ENCODE measurements at places on chromosomes 4 and X.

DNA sequence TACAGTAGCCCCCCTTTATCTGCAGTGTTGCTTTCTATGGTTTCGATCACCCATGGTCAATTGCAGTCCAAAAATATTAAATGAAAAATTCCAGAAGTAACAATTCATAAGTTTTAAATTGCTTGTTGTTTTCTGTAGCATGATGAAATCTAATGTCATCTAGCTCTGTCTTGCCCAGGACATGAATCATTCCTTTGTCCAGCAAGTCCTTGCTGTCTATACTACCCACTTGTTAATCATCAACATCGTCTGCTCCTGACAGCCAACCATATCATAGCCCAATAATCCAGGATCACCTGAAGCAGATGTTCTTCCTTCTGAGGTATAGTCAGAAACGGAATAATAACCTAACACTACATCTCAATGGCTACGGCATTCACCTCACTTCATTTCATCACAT lies 79.8 kb downstream of the ADAMTS3 start:
- DNase-seq, result no peak

DNA sequence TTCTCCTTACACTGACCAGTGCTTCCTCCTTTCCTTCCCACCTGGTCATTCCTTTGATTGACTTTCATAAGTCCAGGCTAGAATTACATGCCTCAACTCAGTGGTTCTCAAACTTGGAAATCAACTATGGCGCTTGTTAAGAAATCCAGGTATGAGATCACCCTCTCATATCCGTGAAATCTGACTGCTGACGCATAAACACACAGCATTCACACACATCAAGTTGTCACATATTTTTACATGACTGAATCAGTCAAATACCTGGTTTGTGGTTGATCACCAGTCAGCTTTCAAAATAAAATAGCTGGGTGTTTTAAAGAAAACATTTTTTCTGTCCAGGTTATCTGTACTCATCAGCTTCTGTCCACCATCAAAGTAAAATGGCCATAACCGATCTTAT lies 433.5 kb downstream of the AFF2 start:
- DNase-seq, result no peak

GRCh38 chrX:13491061-13491460 lies 78.3 kb upstream of the EGFL6 start:
- no peak for DNase-seq

GRCh38 chr4:174154215-174154854 lies 129.1 kb downstream of the FBXO8 start:
- no peak for DNase-seq

DNA sequence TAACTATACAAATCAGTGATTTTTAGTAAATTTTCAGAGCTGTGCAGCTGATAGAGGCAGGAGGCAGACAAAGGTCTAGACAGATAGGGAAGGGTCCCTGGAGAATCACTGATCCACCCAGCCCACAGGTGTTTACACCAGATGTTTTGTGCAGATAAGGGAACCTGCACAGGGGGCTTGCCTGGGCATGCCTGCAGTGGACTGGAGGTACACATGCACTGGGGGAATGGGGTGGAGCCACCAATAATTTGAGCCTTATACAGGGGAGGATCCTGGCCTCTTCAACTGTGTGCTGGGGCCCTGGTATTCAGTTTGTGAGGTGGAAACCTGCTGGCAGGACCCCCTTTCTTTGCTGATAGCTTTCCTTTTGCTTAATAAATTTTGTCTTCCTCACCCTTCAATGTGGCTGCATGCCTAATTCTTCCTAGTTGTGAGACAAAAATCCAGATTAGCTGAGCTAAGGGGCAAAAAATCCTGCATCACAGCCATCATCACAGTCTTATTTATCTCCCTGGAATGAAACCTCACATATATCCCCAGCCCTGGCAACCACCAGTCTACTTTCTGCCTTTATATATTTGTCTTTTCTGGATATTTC lies 102.8 kb downstream of the KDM6A start:
- DNase-seq, result no peak

DNA sequence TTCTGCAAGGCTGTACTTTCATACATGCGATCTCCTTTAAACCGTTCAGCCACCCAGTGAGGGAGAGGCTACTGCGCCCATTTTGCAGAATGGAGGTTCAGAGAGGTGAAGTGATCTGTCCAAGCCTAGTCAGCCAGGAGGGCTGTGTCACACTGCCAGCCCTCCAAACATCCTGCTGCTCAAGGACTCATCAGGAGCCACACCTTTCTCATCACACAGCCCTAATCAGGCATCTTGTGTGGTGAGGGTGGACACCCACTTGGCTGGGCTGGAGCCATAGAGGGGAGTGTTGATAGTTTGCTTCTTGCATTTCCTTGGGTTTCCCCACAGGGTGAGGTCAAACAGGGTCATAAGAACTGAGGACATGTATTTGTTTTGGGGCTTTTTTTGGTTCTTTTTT lies 5.4 kb upstream of the CXCR3 start:
- DNase-seq, result no peak

GRCh38 chrX:22147214-22147613 lies 115.1 kb downstream of the PHEX start:
- no peak for DNase-seq

DNA sequence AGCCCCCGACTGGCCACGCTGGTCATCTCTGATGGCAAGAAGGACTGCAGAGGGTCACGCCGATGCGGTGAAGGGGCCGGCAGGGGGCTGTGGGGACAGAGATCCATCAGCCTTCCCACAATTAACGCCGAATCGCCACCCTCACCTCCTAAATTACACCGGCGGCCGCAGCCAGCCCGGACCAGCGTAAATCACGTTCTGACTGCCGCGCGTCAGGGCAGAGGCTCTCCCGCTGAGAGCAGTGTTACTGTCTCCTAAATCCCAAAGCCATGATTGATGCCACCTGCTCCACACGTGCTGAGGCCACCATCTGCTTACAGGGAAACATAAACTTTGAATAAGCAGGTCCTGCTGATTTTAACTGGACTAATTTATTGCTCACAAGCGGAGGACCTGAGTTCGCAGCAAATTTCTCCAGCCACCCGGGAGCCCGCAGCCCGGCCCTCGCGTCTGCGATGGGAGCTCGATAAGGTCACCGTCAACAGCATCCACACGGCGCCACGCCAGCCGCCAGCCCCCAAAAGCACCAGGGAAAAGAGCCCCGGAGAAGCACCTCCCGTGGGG lies 127.3 kb upstream of the NKX1-1 start:
- DNase-seq, result no peak

- no peak for DNase-seq
Measured at GRCh38 chr4:94843216-94843615, 85.5 kb downstream of the BMPR1B start.

DNA sequence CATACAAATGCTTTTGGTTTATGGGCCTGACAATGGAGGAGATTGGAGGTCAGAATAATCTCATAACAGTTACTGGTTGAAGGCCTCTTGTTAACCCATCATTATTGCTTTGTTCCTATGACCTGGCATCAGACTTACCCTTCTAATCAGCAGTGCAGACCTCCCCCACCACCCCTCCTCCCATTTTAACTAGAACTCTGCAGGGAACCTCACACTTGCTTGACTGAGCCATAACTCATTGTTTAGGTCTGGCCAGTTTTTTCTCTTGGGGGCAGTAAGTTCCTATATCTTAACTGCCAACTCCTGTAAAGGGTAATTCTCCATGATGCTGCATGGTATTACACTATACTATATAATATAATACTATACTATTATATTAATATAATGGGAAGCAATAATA lies 609.3 kb downstream of the IL1RAPL1 start:
- no peak for DNase-seq

- DNase-seq, result no peak
Measured at GRCh38 chrX:119895843-119896326, at the start of gene AKAP14. Gene AKAP14, plus strand, starts transcription at chrX:119895893. Its CDS starts 7,331 bp downstream, at chrX:119903224.

DNA sequence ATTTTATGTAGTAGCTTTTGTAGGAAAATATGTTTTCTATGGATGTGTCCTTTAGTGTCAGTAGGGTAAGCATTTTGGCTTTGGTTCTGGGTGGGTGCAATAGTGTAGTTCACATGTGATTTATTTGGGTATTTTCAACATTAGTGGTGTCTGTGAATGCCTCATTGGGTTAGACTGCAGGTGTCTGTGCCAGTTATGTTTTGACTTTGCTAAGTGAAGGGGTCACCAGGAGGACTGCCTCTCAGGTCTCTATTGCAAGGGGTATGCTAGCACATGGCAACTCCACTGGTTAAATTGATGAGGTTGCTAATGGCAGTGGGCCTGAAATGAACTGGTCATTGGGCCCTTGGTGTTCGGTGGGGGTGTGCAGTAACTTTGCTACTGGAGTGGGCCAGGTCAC lies 467.1 kb downstream of the NAF1 start:
- DNase-seq, result no peak

- no peak for DNase-seq
Measured at GRCh38 chr4:71607780-71608677, 175.8 kb downstream of the GC start.

GRCh38 chrX:145949056-145949455 lies 131.4 kb downstream of the SLITRK2 start:
- no peak for DNase-seq

- DNase-seq, result no peak
Measured at GRCh38 chr4:128727658-128728057, 81.8 kb upstream of the JADE1 start.

DNA sequence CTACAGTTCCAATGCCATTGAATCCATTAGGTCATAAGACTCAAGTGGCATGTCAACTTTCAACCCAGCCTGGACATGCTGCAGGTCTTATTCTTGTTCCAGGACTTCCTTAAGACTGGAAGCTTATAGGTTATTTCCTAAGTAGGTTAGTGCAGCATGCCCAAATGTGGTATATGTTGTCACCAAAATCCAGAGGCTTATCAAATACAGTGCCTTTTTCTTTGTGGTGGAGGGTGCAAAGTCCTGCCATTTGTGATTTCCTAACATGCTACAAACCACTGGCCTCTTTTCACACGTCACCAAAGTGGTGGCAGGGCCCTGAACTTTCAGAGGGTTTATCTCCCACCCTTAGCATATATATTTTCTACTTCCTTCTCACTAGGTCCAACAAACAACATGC lies 9.7 kb upstream of the TMEM184C start:
- no peak for DNase-seq

DNA sequence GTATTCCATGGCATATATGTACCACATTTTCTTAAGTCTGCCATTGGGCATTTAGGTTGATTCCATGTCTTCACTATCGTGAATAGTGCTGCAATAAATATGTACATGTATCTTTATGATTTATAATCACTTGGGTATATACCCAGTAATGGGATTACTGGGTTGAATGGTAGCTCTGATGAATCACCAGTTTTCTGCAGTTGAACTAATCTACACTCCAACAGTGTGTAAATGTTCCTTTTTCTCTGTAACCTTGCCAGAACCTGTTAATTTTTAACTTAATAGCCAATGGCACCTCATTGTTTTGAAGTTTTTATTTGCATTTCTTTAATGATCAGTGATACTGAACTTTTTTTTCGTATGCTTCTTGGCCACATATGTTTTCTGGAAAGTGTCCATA lies 152.5 kb downstream of the CCNG2 start:
- no peak for DNase-seq

GRCh38 chrX:73877687-73878086 lies 314.7 kb downstream of the CHIC1 start:
- no peak for DNase-seq

DNA sequence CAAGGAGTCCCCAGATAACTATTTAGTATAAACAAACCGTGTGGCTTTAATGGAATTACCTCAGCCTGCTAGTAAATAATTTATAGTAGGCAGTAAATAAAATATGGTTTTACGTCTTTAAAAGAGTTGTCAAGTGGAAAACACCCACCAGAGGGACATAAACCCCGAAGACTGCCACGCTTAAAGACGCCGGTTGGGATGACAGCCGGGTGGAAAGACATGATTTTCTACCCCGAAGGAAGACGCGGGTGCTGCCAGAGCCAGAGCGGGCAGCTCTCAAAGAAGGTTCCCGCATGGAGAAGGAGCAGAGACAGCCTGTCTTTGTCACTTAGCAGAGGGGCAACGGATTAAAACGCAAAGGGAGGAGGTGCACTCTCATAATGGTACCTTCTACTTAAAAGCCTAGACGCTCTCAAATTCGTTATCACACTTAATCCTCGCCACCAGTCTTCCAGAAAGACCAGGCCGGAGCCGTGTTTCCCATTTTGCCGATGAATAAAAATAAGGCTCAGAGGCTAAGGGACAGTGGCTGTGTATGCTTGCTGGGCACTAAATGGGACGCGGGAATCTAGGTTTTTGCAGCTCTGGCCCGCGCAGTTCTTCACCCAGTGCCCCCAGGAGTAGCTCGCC lies 140.5 kb upstream of the ZIC3 start:
- no peak for DNase-seq

- no peak for DNase-seq
Measured at GRCh38 chr4:3417448-3417847, 24.3 kb upstream of the HGFAC start.

GRCh38 chr4:169030562-169030982 lies 20.5 kb upstream of the CBR4 start:
- no peak for DNase-seq

GRCh38 chr4:189443341-189443740 lies 497.3 kb upstream of the FRG1 start:
- no peak for DNase-seq

DNA sequence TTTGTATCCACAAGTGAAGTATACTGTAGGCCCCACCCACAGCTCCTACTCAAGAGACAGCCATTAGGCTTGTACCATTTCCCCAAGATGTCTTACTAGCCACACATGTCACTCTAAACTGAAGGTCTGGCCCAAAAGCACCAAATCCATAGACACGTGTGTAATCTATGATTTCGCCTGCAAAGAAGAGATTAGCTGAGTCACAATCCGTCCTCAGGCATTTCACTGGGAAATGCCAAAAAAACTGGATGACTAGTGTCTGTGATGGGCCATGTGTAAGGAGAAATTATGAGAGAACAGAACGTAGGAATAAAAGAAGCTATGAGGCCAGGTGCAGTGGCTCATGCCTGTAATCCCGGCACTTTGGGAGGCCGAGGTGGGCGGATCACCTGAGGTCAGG lies 21.9 kb upstream of the RP2 start:
- DNase-seq, result no peak

DNA sequence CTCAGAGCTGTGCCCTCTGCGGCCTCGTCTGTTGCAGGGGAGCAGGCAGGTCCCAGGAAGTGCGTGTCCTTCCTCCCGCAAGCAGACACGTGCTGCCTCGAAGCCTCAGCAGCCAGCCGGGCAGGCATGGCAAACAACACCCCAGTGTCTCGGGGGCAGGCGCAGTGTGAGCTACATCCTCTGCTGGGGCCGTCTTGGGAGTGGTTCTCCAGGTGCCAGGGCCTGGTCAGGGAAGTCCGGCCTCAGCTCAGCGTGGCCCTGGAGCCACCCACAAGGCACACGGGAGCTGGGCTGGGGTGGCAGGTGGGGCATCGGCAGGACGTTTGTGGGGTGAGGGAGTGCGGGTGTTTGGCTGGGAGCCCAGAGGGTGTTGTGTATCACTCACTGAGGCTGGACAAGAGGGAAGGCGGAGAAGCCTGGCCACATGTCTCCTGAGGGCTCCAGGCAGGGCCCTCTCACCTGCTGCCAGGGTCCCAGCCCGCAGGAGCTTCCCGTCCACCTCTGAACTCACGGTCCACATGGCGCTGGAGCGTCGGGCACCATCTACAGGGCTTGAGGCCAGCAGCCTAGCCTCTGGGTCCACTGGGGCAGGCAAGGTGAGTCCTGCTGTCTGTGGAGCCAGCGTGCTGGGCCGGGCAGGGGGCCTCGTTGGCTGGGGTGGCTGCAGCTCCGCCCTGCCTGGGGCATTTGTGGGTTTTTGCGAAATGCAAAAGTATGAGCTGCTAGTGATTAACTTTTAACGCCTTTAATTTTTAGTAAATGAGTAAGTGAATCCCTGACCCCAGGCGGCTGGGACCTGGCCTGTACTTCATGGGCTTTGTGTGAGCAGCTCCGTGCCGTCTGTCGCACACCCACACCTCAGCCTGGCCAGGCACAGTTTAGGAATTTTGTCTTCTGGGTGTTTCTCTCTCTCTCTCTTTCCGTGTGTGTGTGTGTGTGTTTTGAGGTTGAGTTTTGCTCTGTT lies 17.3 kb upstream of the UVSSA start:
- DNase-seq, result no peak
